Stimulated activated CD8-positive, alpha-beta memory T cell treated with anti-CD3 and anti-CD28 coated beads, Interleukin-4, amount 100 ng/mL, for 1 hour (primary cell): ENCODE measurements at places on chromosomes 5 and 9.
A peak's percentile ranks its signal among the peaks of the same experiment; 100 is the strongest.

GRCh38 chr5:173852790-173853359, 35.3 kb upstream of the CPEB4 start:
- DNase-seq, result no peak

DNA sequence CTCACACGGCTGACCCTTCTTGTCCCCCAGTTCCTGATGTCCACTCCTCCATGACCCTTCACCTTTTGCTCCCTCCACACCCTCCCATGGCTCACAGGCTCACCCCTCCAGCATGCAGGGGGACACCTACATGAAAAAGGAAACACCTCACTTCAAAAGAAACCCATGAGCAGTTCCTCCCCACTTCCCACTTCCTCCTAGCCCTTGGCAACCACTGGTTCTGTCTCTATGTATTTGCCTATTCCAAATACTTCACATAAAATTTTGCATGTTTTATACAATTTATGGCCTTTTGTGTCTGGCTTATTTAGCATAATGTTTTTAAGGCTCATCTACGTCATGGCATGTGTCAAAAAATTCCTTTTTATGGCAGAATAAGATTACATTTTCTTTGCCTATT, 100.2 kb upstream of the S1PR3 start:
- no peak for DNase-seq

GRCh38 chr9:14960881-14961280, 50.7 kb upstream of the FREM1 start:
- DNase-seq, result no peak

- DNase-seq, result no peak
Measured at GRCh38 chr9:81666123-81666522, 23.2 kb downstream of the TLE1 start.

DNA sequence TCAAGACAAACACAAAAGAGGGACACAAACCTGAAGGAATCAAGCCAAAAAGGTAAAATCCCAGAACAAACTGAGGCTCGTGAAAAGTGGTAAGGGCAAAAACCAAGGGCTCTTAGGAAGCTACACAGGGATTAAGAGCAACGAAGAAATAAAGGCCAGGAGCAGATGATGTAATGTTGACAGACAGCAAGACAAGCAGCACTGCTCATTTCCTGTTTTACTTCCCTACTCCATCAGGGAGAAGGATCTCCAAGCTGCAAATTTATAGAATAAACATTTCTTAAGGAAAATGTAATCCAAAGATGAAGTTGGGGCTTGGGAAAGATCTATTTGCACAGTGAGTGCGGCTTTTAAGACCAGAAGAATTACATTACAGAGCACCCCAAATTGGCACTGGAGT, 182.3 kb upstream of the MAP1B start:
- DNase-seq, result no peak

- no peak for DNase-seq
Measured at GRCh38 chr5:113489299-113489698, 1.0 kb upstream of the MCC start.

GRCh38 chr9:134286471-134287245, 39.6 kb upstream of the RXRA start:
- DNase-seq, result no peak

DNA sequence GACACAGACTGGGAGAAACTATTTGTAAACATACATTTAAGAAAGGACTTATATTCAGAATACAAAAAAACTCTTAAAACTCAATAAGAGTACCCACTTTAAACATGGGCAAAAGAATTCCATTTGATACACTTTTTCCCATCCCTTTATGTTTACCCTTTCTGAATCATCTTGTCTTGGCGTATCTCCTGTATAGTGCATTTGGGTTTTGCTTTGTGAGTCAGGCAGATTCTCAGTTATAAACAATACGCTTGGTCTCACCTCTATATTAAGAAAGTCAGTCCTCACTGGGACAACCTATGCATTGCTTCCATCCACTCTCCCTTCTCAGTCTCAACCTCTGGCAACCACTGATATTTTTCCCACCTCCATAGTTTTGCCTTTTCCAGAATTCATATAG, 27.3 kb upstream of the ADAMTS6 start:
- no peak for DNase-seq

DNA sequence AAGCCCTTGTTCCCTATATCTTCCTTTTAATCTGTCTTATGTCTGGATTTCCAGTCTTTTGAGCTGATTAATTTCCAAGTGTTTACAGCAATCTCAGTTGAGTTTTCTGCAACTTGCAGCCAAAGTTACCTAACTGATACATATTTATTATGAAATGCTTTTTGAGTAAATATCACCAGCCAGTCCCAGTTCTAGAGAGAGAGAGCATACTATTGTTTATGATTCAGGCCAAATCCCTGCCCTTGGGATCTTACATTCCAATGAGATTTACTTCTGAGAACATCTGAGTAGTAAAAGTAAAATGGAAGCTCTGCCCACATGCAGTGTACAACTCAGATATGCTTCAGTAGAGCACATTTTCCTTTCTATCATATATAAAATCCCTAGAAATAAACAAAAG, 661.7 kb downstream of the KCTD16 start:
- no peak for DNase-seq

- DNase-seq, result no peak
Measured at GRCh38 chr9:134501761-134502265, 139.8 kb upstream of the COL5A1 start.

DNA sequence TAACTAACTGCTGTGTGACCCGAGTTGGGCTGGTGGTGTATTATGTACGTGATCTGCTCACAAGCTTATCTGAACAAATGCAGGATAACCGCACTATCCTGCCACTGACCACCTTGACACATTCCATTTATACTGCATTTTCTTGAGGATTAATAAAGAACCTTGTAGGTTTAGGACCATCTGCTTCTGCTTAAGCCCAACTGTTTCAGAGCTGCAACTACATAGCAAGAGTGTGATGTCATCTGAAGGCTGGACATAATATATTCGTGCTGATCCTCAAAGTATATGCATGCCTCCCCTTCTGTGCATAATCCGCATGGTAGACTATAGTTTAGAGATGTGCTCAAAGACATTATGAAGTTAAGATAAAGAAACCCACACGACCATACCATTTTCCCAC, 435.9 kb downstream of the BNC2 start:
- no peak for DNase-seq

DNA sequence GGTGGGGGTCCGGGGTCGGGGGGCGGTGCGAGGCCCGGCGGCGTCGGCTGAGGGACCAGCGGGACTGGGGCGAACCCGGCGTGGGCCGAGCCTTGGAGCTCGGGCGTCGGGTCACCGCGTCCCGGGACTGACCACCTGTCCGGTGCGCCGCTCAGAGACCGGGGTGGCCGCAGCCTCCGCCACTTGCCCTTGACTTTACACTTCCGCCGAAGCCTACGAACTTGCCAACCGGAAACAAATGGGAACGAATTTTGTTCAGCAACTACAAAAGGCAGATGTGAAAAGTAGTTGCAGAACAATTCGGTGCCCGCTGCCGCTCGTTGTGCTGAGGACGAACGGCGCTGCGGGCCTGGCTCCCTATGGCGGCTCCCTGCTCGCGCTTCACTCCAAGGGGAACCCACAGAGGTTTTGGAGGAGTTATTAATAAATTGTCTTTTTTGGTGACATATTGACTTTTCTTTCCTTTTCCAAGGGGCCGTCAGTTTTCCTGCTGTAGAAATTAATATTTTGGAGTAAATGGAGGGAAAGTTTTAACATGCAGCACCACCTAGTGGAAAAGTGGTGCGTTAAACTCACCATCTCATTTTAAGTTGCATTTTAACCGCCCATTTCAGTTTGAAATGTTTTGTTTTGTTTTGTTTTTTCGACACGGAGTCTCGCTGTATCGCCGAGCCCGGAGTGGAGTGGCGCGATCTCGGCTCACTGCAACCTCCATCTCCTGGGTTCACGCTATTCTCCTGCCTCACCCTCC, 490 bp downstream of the PCBD2 start:
- DNase-seq, result peak; percentile 29

- DNase-seq, result no peak
Measured at GRCh38 chr9:90140131-90140818, 502.3 kb downstream of the DIRAS2 start.

GRCh38 chr5:153775923-153776322, 262.8 kb downstream of the FAM114A2 start:
- DNase-seq, result no peak
